ENCODE measurements at places on chromosomes 3 and 15.

GRCh38 chr15:72824112-72824511, 40.6 kb upstream of the ADPGK start:
- no peak for DNase-seq

GRCh38 chr3:171088964-171089754, 62.6 kb upstream of the SLC2A2 start:
- no peak for DNase-seq

GRCh38 chr15:95016511-95017229, 785.3 kb downstream of the MCTP2 start:
- no peak for DNase-seq

DNA sequence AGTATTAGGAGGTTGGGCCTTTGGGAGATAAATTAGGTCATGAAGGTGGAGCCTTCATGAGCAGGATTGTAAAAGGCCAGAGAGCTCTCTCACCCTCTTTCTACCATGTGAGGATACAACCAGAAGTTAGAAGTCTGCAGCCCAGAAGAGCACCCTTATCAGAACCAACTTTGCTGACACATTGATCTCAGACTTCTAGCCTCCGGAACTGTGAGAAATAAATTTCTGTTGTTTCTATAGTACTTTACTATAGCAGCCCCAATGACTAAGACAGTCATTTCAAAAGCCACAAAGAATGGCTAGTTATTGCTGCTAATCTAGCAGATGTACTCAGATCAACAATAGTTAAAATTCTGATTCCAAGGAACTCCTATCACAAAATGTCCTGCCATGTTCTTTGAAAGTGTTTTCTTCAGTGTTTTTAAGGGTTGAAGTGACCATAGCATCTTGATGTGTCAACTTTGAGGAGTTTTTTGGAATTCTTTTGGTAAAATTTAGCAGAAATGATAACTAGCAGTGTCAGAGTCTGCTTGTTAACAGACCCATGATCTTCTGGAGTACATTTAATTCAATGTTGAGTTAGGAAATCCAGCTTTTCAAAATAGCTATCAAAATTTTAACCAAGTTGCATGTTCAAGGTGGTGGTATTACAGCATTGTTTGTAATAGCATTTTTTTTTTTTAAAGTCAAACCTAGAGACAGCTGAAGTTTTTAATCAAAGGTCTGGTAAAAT, 10.3 kb downstream of the DZIP3 start:
- DNase-seq, result no peak

- no peak for DNase-seq
These were observed 28.3 kb downstream of the LRRC2 start for GRCh38 chr3:46537779-46538178.

DNA sequence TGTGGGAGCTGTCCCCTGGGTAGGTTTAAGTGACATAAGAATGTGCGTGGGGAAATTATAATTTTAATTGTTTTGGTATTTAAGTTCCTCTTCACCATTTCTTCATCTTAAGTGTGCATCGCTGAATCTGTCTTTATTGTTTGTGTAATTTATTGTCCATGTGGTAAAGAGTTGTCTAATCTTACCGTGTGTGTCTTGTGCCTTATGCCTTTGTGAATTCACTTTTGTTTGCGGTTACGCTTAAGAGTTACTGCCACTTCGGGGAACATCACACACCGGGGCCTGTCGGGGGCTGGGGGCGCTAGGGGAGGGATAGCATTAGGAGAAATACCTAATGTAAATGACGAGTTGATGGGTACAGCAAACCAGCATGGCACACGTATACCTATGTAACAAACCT, 767 bp downstream of the WDR48 start:
- DNase-seq, result no peak

GRCh38 chr3:86814321-86814720, 176.6 kb downstream of the VGLL3 start:
- peak; percentile 30 for DNase-seq

DNA sequence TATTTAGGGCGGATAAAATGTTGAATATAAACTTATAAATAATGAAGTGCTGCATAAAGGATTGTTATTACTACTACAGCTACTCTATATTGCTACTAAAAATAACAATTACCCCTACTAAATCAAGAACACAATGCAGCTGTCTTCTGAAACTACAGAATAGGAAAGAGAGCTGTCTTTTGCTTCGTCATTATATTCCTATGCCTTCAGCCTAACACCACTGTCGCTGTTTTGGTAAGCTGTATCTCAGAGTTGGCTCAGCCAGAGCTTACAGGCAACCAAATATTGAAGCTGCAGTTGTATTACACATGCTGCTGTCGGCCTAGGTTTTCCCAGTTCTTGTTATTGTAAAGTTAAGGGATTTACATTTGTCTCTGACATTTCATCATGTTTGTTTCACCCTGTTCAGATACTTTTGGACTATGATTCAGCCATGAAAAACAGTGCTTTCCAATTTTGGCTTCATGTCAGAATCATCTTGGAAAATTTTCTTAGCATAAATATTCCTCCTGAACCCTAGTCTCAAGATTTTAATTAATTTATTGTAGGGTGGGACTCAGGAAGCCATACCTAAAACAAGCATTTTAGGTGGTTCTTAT, 31.3 kb upstream of the LPP start:
- no peak for DNase-seq

- no peak for DNase-seq
These were observed 153.7 kb downstream of the TPRG1 start for GRCh38 chr3:189325454-189325853.

- no peak for DNase-seq
These were observed 49.5 kb downstream of the CYP11A1 start for GRCh38 chr15:74317820-74318375.

GRCh38 chr3:123344175-123344906, 104.5 kb downstream of the ADCY5 start:
- DNase-seq, result no peak

DNA sequence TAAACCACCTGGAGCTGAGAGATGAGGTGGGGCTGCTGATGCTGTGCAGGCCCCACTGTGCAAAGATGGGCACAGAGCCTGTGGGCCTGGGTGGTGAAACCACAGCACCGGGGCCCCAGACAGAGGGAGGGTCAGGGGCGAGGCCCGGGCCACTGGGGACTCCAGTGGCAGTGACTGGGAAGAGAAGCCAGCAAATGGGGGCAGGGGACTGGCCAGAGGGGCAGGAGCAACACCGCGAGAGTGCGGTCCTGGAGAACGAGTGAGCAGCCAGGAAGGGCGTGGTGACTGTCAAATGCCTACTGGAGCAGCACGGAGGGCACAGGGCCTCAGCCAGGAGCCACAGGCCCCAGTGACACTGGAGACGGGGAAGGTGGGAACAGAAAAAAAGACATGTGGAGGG, 39.8 kb downstream of the HCN4 start:
- no peak for DNase-seq

- DNase-seq, result no peak
These were observed 87.4 kb downstream of the ZIC4 start for GRCh38 chr3:147318900-147319299.

GRCh38 chr3:82002986-82003642, 241.7 kb upstream of the GBE1 start:
- no peak for DNase-seq

GRCh38 chr15:55694652-55695150, 48.3 kb downstream of the PRTG start:
- DNase-seq, result no peak

DNA sequence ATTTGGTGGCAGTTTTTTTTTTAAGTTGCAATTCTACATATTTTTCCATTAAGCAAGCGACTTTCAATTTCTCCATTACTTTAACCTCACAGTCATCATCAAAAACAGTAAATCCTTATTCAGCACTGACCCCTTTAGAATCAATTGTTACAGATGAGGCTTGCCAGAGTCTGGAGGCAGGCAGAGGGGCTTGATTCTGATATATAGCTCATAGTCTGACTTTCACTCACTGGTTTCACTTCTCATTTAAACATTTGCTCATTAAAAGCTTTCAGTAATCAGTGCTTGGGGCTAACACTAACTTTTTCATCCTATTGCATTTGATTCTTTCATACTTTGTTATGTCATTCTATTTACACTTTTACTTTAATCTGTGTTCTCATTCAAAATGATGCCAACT, 88.4 kb downstream of the PYDC2 start:
- DNase-seq, result no peak

DNA sequence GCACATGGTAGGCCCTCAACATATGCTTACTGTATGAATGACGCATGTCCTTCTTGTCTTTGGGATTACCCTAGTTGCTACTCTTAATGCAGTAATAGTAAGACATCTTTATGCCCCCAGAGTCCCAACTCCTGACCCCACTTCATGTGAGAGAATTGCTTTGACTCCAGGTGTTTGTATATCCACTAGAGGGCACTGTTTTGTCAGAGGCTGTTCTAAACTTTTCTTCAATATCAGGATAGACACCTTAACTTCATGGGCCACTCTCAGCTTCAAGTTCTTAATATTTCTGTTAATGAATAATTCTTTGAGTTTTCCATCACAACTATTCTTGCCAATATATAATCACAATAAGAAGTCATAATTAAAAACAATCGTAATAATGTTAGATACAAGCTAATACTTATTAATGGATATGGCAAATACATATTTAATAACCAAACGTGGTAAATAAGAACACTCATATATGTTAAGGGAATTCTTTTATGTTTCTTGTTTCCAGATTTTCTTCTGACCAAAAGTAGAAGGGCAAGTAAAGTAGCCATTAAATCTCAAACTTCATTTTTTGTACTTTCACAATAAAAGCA, 337.2 kb upstream of the DNAJC19 start:
- no peak for DNase-seq

DNA sequence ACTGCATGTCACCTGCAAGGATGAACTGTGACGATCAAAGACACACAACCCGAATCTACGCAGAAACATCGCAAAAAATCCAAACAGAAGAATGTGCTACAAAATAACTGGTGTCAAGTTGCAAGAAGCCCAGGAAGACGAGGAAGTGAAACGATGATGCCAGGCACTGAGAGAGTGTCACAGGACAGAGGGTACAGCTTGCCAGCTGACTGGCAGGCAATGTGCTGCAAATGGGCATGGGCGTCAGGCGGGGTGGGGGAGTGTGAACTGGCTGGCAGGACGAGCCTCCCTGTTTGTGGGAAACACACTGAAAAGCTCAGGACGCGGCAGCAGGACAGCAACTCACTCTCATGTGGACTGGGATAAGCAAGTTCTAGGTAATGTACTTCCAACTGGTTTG, 28.9 kb upstream of the OCA2 start:
- DNase-seq, result peak; percentile 79

- DNase-seq, result no peak
These were observed 65.7 kb downstream of the CDIN1 start for GRCh38 chr15:36645106-36645505.

GRCh38 chr3:190009614-190010013, 111.1 kb downstream of the P3H2 start:
- no peak for DNase-seq

DNA sequence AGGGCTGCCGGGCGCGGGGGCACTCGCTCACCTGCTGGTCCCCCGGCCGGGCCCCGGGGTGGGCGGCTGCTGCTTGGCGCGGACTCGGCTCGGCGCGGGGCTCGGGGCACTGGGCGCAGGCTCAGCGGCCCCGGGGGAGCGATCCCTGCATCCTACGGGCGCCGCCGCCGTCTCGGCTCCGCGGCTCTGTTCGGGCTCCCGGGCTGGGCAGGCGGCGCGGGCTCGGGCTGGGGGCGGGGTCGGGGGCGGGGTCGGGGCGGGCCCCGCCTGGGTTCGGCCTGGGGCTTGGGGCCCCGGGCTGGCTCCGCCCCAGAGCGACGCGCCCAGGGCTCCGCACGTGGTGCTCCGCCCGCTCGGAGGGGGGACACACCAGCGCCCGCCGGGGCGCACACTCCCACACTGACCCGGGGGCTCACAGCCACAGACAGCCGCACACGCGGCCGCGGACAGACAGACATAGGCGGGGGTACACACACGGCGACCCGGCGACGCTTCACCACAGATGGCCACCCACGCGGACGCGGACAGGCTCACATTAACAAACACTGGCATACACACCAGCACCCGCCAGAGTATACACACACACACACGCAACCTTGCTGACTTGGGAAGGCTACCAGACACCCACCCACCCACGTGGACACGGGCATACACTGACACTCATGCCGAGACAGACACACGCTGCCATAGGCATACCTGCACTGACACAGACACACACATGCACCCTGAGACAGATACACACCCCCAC, at the start of gene SCN5A:
TSS of gene SCN5A (minus strand) at position 188 of the 748 bp plus-strand sequence. CDS start 16,380 bp downstream, outside the sequence.
- DNase-seq, result no peak

DNA sequence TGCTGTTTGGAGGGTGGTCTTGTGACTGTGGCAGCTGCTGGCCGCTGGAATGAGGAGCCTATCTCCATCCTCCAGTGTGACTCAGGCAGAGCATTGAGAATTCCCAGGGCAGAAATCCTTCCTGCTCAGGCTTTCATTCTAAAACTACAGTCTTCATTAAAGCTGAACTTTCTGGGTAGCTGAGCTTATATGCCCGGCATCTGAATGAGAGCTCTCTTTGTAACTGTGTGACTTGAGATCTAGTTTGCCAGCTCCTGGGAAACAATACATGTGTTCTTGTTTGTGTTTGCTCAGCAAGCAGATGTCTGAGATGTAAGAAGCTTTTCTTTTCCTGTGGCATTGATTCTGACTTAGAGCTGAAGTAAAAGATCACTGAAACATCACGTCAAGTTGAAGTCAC, 22.4 kb downstream of the RLBP1 start:
- DNase-seq, result peak; percentile 21

DNA sequence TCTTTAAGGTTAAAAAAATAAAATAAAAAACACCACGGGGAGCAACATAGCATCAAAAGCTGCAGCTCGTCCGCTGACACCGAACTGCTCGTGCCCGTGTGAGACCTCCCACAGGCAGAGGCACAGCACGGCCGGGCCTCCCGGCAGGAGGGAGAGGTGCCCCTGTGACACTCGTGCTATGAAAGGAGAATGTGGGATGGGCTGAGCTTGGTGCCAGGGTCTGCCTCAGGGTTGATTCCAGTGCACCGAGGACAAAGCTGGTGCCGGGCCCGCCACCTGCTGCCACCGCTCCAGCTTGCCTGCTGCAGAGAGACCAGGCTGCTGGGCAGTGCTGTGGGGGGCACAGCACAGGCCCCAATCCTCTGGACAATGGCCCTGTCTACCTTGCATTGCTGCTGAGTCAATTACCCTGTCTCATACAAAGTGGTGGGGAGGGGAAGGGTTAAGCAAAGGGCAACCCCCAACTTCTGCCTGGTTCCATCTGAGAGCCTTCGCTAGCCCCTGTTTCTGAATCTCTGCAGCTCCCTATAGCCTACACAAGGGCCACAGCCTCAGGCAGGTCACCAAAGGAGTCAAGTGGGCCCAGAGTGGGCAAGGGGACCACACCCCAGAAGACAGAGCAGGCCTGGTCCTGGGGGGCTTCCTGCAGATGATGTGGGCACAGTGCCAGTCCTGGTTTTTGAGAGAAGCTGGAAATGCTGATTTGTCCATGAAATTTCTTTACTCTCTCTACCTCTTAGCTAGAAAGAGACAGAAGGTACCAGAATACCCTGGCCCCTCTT, 74.0 kb upstream of the SNRPA1 start:
- DNase-seq, result no peak

Data from substantia nigra (tissue), 51 donors.